T-helper 9 cell (primary cell): ENCODE measurements at places on chromosomes 3 and 15.

GRCh38 chr3:100029689-100030088 is 84.6 kb downstream of the FILIP1L start:
- DNase-seq, result no peak

DNA sequence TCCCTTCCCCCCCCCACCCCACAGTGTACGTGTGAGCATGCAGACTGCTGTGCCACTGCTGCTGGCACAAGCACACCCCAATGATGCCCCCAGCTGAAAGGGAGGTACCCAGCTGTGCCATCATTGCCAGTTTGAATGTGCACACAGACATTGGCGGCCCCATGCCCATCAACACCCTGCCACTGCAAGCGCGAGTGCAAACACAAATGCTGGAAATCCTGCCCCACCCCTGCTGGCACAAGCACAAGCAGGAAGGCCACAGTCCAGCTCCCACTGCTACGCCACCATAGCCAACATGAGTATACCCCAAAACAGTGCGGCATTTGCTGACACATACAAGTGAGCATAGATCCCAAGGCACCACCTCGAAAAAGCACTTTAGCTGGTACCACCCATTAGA is 222.9 kb downstream of the SCAPER start:
- no peak for DNase-seq

- DNase-seq, result no peak
These were observed 8.0 kb upstream of the CCDC50 start for GRCh38 chr3:191321019-191321767.

DNA sequence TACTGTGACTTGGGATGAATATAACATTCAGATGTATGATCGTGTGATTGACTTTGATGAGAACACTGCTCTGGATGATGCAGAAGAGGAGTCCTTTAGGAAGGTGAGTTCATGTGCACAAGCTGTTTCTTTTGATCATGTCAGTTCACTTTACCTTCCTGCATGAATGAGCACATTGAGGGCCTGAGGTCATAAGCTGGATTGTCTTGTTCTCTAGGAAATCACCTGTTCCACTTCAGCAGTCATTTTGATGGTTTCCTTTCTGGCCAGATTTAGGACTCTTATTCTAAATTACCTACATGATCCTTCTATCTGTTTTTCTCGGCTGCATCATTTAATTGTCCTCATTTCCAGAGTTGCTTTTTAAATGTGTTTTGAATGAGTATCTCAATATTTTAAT is 4.1 kb downstream of the RCN2 start:
- no peak for DNase-seq

DNA sequence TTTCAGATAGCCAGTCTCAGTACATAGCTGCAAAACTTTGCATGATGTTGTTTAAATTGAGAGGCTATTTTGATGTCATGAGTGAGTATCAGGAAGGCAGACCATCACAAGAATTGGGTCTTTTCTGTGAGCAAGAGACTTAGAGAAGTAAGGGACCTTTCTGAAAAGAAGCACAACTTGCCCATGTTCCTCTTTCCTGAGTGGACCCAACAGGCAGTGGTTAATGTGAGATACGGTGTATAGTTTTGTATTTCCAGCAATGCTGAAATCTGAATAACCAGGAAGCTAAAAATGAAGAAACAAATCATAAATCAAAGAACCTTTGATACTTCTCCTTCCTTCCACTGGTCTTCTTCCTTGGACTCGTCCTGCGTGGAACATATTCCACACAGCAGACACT is 25.1 kb downstream of the MCTP2 start:
- no peak for DNase-seq

DNA sequence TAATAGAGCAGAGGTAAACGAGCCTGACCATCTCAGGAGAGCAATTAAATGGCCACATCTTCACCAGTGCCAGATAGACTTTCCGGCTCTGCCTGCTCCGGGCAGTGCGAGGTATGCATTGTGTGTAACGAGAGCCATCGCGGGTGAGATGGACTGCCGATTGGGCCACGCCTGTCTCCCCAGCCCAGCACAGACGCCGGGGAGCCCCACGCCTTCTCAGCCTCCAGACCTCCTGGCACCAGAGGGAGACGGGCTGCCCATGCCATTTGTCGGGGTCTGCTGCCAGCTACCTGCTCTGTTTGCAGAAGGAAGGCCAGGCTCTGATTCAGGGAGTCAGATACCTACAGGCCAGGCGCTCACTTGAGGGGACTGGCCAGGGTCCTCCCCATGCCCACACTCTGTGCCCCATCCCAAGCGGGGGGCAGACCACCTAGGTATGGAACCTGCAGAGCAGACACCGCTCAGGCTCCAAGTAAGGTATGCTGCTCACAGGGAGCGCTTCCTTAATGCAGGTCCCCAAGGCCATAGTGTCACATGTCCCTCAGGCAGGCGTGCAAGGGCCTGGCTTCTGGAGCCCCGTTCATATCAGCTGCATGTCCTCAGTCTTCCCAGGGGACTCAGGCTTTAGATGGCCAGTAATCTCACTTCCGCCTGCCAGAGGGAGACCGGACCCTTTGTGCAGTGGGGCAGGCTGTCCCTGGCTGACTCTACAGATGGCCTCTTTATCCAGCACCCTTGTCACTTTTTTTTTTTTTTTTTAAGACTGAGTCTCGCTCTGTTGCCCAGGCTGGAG is 62.2 kb downstream of the DNAJB8 start:
- DNase-seq, result no peak

DNA sequence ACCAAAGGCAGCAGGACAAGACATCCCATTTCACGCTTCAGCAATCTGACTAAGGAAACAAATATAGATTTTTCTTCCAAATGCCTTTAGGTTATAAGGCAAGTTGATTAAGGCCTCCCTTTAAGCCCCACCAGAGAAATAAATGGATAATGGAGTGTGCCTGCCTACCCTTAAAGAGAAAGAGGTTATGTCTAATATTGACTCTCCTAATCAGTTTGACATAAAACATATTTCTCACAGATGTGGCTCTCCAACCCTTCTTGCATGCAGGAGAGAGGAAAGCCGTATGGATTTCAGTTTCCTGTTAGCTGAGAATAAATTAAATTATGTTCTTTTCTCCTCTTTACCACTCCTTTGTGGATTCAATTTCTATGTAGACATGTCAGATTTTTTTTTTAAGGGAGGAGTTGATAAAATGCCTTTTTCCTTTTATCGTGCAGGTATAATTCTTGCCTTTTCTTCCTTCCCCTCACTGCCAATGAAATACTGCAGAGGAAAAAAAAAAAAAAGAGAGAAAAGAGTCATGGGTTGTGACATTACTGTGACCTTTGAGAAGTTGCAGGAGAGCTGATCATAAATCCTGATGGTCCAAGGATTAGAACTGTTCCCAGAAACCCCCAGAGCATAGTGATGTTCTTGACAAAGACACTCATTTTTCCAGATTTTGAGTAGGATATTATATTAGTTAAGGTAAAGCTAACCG is 355.3 kb upstream of the SLCO3A1 start:
- DNase-seq, result no peak

GRCh38 chr15:40252141-40252437 is 13.2 kb downstream of the PAK6 start:
- no peak for DNase-seq

DNA sequence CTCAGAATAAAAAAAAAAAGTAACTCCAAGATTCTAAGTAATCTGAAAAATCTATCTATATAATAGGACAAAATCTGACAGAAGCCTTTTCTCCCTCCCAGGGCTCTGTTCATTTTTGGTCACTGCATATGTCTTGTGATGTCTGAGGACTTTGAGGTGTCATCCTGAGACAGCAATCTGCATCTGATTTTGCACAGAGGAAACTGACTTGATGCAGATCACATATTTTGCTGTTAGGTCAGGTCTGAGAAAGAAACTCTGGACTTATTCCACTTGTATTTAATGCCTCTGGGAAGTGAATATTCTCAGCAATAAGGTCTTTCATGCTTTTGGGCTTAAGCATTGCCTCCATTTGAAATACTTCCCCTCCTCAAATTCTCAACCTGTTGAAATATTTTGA is 295.2 kb upstream of the THBS1 start:
- DNase-seq, result no peak

DNA sequence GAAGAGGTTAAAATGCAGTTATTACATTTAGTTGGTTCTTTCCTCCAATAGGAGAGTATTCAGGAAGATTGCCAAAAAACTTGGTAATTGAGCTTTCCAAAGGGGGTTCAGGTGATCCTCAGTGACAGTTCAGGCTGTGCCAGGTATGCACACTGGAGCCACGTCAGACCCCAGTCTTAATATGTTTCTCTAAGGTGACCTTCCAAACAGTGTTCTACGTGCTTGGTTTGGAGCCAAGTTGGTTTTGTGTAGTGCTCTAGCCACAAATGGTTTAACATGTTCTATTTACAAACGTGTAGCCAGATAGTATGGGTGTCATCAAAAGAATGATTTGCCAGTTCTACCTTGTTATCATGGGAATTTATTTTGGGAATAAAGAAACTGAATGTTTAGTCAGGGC is 21.0 kb downstream of the CTDSPL start:
- no peak for DNase-seq

GRCh38 chr3:177905173-177906125 is 630.8 kb upstream of the KCNMB2 start:
- no peak for DNase-seq

GRCh38 chr3:36486009-36486795 is 105.9 kb downstream of the STAC start:
- no peak for DNase-seq

- no peak for DNase-seq
These were observed 41.8 kb upstream of the CCNL1 start for GRCh38 chr3:157201648-157202278.

- no peak for DNase-seq
These were observed 32.7 kb downstream of the CHL1 start for GRCh38 chr3:229183-229661.

DNA sequence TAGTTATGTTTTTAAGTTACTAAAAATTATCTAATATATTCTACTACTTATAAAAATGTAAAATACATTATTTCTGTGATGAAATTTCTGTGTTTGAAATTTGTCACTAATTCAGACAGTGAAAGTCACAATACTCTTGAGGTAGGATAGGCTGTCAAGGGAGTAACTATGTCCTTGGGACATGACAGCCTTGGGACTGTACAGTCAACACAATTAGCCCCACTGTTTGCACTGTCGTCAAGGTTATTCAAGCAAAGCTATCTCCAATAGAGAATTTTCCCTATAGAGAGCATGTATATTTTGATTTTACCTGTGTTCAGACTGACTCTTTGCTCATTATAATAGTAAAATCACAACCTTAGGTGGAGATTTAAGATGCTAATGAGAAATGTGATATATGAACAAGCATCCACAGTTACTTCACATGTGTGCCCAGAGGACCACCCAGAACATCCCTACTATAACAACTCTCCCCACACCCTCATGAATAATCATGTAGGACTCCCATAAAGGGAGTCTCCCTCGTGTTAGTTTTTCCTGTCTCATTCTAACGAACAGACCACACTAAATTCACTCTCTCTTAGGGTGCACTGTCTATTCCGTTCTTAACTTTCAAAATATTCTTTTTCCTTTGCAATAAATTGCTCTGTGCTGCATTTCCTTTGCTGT is 1476.3 kb upstream of the CADM2 start:
- DNase-seq, result no peak

- DNase-seq, result no peak
These were observed 35.6 kb upstream of the ARHGEF3 start for GRCh38 chr3:56837196-56837955.

DNA sequence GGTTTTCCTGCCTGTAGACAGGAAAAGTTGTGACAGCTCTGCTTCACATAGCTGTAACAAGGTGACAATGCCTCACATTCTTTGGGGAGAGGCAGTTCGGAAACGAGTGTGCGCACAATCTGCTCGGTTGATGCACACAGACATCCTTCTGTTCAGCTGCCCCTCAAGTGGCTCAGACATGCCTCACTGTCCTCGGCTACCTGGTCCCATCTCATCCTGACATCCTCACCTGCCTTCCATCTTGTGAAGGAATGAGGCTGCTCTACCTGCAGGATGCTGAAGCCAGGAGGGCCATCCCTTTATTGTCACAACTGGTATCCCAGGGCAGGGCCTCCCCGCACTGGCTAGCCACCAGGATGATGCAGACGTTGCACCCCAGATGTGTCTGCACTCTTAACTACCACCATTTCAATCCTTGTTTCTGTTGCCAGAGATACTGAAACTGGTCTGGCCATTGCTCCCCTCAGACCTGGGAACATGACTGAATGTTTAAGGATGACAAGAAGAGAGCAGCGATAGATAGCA is 19.4 kb downstream of the SRPRB start:
- no peak for DNase-seq

- no peak for DNase-seq
These were observed 297.2 kb downstream of the ARPP21 start for GRCh38 chr3:35936571-35936970.

- no peak for DNase-seq
These were observed 106.2 kb downstream of the CPNE4 start for GRCh38 chr3:131928593-131928992.

DNA sequence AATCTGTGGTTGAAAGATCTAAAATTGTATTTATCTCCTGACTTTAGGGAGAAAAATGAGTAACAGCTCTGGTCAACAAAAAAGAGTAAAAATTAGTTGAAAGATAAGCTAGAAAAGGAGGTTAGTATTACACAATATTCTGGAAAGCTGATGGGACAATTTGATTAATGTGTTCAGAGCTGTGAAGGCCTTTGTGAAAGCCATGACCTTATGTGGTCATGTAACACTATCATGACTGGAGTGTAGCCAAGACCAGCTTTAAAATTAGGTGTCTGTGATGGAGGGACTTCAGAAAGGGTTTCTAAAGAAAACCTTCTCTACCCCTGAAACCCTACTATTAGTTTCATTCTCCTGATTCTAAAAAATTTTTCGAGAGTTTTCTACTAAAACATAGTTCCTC is 127.2 kb downstream of the NFKBIZ start:
- no peak for DNase-seq
